ENCODE measurements at places on chromosomes 2 and 18. TPM values are rescaled to one million over a fixed set of nuclear protein-coding genes. Genes with fewer than 3 reads are reported as not detected.

DNA sequence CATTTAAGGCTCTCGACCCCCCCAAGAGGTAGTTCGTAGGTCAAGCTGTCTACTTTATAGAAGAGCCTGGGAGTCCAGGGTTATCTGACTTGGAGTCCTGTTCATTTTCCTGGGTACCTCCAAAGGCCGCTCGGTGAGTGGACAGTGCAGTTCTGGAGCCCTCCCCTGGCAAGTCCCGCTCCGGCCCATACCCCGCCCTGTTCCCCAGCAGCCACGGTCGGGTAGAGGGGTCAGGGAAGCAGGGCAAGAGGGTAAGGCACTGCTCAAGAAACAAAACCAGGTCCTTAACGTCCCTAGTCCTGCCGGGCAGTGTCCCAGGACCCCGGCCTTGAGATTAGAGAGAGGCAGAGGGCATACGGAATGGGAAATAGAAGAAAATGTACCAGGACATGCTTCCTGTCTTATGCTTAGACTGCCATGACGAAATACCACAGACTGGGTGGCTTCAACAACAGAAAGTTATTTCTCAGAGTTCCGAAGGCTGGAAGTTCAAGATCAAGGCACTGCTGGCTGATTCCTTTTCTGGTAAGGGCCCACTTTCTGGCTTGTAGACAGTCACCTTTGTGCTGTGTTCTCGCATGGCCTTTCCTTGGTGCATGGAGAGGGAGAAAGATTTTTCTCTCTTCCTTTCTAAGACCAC, 5.4 kb upstream of the HPCAL1 start:
- DNase-seq, result no peak

GRCh38 chr18:12849548-12849947, 34.5 kb downstream of the PTPN2 start:
- DNase-seq, result no peak

GRCh38 chr2:212745359-212745758, 206.8 kb upstream of the ERBB4 start:
- no peak for DNase-seq

DNA sequence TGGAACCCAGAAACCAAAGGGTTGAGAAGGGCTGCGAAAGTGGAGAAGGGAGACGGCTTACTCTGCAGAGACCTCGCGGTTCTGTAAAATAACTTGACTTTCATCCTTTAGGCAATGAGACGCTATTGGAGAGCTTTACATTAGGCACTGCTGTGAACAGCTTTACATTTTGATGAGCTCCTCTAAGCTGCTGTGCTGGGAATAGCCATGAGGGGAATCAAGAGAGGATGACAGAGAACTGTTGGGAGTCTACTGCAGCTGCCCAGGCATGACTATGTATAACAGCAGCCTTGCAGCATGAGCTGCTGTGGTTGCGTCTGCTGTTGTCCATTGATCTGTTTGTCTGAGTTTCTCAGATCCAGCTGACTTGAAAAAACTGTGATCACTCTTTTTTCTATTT, 310.8 kb upstream of the MAP2 start:
- peak; percentile 53 for DNase-seq

DNA sequence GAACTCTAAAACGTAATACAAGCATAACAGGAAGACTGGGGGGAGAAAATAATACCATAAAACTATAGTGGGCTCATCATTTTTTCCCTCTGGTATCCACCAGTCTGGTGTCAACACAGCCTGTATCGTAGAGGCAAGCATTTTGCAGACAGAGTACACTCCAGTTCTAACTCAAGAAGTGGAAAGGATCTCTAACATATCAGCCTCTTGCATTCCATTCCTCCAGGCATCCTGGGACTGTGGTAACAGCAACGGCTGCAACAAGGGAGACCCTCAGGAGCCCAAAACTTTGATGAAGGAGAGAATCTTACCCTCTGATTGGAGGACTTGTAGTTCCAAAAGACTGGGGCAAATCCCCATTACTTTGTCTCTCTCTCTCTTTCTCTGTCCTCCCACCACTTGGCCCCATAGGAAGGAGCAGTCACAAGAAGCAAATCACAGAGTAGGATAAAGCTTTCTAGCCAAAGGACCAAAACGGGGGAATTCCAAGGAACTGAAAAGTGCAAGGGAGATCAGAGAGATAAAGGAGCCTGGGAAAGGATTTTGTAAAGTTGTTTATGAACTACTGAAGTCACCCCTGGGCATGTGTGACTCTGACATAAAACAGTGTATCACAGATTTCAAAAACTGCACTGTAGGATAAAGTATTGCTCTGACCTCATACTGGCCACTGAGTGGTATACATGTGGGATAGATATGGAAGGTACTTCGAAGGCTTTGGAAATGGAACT, 11.9 kb downstream of the FRZB start:
- DNase-seq, result peak; percentile 35

- no peak for DNase-seq
Measured at GRCh38 chr2:196159221-196159892, 12.0 kb downstream of the STK17B start.

DNA sequence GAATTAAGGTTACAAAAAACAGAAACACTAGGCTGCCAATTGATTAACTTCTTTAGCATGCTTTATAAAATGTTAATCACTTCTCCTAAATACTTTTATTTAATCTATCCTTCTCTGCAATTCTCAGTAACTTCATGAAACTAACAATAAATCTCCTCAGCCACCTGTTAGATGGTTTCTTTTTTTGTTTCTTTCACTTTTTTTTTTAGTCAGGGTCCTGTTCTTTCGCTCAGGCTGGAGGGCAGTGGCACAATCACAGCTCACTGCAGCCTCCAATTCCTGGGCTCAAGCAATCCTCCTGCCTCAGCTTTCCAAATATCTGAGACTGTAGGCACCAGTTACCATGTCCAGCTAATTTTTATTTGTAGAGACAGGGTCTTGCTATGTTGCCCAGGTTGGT, 213.4 kb upstream of the STK17B start:
- DNase-seq, result no peak

GRCh38 chr2:79832511-79833234, 319.8 kb downstream of the CTNNA2 start:
- peak; percentile 80 for DNase-seq

DNA sequence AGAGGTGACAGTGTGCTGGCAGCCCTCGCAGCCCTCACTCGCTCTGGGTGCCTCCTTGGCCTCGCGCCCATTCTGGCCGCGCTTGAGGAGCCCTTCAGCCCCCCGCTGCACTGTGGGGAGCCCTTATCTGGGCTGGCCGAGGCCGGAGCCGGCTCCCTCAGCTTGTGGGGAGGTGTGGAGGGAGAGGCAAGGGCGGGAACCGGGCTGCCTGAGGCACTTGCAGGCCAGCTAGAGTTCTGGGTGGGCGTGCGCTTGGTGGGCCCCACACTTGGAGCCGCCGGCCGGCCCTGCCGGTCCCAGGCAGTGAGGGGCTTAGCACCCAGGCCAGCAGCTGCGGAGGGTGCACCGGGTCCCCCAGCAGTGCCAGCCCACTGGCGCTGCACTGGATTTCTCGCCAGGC, 1480.9 kb upstream of the SLC39A10 start:
- no peak for DNase-seq

DNA sequence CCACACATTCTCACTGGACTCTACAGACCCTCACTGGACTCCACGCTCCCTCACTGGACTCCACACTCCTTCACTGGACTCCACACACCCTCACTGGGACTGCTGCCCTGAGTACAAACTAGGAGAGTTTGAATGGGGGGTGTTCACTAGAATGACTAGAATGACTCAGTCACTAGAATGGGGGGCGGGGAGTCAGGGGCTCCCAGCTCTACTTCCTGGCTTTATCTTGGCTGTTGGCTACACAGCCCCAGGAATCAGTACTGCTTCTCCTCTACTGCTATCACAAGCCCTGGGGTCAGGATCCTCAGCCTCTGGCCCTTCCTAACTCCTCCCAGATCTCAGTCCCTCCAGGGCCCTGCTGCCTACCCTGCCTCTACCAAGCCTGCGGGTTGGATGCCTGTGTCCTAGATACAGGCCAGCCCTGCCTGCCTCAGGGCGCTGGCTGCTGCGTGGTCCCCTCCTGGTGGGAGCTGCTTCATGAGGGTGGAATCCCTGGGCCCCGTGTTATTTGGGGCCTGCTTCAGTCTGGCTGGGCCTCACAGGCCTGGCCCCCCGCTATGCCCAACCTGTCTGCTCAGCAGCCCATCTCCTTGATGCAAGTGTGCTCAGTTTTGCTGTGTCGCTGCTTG, 7.8 kb downstream of the PTMA start:
- DNase-seq, result no peak

GRCh38 chr2:239903803-239904202, 121.3 kb downstream of the NDUFA10 start:
- DNase-seq, result no peak

The SERPINB3 gene
- total RNA-seq, result not detected

The HOXD8 gene
- not detected for total RNA-seq

The UGT1A5 gene
- total RNA-seq, result not detected

The ERLEC1 gene
- total RNA-seq, result 22.7 TPM

DNA sequence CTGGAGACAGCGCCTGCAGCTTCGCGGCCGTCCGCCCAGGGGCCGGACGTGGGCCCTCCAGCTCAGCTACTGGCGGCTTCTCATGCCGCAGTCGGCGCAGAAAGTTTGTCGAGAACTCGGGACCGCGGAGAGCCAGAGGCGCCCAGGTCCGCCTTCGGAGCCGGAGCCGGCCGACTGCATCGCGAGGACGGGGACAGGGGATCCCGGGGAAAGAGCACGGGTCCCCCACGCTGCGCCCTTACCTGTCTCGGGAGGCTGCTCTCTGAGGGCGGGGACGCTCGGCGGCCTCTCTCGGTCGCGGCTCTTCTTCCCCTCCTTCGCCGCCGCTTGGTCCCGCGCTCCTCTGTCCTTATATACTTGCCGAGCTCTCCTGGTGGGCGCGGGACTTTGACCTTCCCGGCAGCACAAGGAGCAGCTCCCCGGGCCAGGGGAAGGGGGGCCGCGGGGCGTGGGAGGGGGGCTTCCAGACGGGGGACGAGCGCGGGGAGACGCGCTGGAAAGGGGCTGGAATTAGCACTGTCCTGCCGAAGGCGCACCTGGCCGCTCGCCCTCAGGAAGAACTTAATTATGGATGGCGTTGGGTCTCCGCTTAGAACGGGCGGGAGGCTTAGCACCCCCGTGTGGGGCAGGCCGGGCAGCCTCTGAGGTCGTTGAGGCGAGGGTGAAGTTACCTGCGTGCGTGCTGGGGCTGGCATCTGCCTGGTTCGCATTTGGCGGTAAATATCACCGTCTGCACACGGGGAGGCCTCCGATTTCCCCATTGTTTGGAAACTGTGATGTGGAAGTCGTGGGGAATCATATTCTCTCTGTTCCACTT, at the start of gene POMC:
Gene POMC (minus strand): TSS at position 325 of the 817 bp plus-strand sequence. CDS start 3,808 bp downstream, outside the sequence.
- DNase-seq, result peak; percentile 78

The DCDC2C gene
- not detected for total RNA-seq

DNA sequence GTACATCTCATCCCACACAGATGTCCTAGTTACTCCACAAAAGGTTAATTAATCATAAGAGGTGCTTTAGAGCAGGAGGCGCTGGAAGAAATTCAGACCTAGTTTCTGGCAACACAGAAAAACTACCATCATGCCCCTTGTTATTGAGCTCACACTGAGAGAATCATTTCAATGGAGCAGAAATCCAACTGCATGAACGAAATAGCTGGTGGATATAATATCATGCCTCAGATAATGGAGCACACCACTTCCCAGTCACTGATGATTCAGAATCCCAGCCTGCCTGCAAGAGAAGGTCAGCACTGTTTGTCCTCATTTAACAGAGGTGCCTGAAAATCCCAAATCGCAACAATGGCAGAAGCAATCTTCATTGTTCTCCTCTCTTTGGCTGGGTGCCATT, 125.8 kb upstream of the CREB1 start:
- DNase-seq, result no peak

GRCh38 chr2:43540021-43540779, 55.6 kb downstream of the THADA start:
- DNase-seq, result no peak

- peak; percentile 41 for DNase-seq
Measured at GRCh38 chr2:190511104-190511503, 23.4 kb downstream of the NEMP2 start.

GRCh38 chr2:233445152-233445830, 91.0 kb downstream of the DGKD start:
- DNase-seq, result no peak

- peak; percentile 77 for DNase-seq
Measured at GRCh38 chr2:143282684-143283083, 153.5 kb downstream of the ARHGAP15 start.

DNA sequence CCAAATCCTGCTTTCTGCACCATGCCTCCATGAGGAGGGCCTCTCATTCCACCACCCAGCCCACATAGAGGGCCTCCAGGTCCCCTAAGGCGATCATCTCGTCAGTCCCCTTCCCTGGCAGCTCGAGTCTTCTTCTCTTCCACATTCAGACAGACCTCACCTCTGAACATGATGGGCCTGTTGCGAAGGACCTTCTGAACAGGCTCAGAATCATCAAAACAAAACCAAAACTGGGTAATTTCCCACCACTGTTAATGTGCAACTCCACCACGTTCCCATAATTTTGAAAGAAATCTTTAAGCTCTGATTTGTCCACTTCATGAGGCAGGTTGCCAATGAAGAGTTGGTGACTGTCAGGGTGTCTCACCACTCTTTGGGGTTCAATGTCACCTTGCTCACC, 20.4 kb downstream of the ZRANB3 start:
- DNase-seq, result no peak

The ERBB4 gene
- 1.4 TPM for total RNA-seq

- peak; percentile 73 for DNase-seq
Measured at GRCh38 chr18:24543795-24544498, 83.5 kb downstream of the HRH4 start.

The GRB14 gene
- 16.0 TPM for total RNA-seq

- DNase-seq, result no peak
Measured at GRCh38 chr2:42256505-42256904, 87.4 kb downstream of the EML4 start.

GRCh38 chr2:58289029-58289428, 47.9 kb upstream of the FANCL start:
- DNase-seq, result no peak

DNA sequence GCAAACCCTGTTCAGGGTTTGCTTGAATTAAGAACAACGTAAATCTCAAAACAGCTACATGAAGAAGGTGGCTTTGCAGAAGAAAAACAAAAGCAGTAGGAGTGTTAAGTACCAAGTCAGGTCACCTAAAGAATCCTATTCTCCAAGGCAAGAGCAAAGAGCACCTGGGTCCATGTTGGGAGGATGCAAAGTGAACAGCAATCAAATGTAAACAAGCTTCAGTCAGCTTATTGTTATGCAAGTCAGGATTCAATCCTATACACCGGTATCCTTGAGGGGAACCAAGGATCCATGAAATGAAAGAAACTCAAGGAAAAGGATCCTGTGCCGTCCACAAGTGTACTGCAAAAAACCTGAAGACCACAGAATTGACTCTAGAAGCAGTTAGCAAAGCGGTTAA, 261.0 kb upstream of the DDX18 start:
- peak; percentile 77 for DNase-seq

The TCF7L1 gene
- total RNA-seq, result 42.4 TPM

The CROCC2 gene
- not detected for total RNA-seq

The BCL2 gene
- 4.0 TPM for total RNA-seq

Data from GM23338 (cell line).